NCI-H2171 treated with DMSO at 0.1 percent for 48 hours (cell line): ENCODE measurements at places on chromosomes 7 and 10.
A peak's percentile ranks its signal among the peaks of the same experiment; 100 is the strongest.

DNA sequence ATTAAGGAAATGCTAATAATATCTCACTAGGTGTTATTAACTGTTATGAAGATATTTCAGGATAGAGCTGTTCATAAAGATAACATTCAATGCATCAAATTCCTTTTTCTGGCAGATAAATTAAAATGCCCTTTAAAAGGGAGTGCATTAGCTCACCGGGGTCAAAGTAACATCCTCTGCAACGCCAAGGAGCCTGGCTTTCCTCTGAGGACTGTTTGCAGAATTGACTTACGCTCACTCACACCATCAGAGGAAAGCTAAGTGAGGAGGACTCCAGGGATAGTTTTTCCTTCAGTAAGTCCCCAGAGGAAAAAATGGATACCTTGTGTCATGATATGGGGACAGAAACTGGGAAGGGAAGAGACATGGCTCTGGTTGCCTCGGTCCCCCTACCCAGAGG is 45.2 kb upstream of the GPR158 start:
- DNase-seq: no peak

DNA sequence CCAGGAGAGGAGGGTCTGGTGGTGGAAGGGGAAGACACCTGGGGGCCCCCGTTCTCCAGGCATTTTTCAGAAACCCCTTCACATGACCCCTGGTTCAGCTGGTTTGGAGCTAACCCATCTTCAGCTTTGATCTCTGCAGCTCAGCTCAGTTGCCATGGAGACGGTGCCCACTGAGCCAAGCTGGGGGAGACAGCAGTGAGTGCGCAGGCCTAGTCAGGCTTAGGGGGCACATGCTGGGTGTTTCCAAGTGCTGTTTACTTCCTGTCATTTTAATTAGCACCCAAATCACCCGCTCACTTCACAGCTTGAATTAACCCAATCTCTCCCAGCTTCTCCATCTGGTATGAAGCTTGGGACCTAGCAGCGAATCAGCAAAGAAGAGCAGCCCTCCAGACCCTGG is 9.0 kb downstream of the SPOCK2 start:
- DNase-seq: peak; percentile 75

DNA sequence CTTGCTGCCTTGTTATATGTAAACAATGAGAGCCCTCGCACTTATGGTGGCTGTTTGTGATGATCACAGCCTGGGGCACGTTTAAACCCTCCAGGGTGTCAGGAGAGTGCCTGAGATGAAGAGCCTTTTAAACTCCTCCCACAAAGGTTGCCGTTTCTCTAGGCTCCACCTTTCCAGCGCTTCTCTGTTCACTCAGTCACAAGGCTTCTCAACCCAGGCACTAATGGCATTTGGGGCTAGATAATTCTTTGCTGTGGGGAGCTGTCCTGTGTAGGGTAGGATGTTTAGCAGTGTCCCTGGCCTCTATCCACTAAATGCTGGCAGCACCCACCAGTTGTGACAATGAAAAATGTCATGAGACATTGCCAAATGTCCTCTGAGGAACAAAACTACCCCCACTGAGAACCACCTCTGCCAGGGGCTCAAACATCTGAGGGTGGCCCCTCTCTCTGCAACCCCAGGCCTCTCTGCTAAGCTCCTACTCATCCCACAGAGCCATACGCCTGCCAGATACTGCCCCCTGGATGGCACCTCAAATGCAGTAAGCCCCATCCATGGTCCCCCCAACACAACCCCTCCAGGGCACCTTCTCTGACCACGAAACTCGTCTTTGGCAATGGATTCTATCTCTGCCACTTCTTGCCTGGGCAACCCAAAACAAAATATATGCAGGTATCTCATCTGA is 144.3 kb upstream of the ZMIZ1 start:
- no peak for DNase-seq

DNA sequence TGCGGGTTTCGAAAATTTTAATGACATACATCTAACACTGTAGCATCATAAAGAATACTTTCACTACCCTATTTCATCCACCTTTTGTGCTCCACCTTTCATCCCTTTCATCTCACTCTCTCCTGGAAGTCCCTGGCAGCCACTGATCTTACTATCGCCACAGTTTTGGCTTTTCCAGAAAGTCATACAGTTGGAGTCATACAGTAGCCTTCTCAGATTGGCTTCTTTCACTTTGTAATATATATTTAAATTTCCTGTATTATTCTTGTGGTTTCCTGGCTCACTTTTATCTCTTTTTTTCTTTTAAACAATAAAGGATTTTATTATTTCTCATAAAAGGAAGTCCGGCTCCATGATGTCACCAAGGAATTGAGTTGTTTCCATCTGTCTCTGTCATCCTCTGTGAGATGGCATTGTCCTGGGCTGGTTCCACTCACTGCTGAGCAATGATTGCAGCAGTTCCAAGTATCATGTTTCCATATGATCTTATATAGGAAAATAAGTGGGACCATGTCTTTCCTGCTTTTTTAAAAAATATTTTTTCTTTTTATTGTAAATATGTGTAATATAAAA is 626.3 kb downstream of the POM121L12 start:
- DNase-seq: no peak

- DNase-seq: no peak
These were observed 15.2 kb downstream of the STAMBPL1 start for GRCh38 chr10:88895250-88895649.

DNA sequence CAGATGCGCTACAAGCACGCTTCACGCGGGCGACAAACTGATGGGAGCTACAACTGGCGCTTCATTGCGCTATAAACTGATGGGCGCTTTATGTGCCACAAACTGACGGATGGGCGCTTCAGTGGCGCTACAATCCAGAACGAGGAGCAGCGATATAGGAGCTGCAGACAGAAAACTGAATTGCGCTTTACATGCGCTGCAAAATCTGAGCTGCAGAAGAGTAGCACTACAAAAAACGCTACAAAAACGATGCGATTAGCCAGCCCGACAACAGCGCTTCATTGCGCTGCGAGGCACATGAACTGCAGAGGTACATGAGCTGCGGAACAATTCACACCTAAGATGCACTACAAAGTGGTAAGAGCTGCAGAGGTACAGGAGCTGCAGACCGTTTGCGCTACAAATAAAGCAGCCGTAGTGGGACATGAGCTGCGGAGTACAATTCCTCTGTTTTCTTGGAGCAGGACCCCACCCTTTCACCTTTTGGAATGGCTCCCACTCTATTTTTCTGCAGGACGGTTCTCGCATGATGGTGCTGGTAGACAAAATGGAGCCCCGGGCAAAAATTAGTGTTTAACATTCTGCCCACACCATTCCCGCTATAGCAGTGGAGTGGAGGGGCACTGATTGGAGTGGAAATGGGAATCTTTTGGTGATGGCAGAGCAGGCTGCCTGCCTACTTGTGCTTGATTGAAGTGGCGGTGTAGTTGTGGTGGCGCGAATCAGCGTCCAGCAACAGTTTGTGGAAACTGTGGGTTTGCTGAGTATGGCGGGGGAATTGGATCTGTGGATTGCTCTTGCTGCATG is 1.2 kb upstream of the SGCE start:
- peak; percentile 85 for DNase-seq

DNA sequence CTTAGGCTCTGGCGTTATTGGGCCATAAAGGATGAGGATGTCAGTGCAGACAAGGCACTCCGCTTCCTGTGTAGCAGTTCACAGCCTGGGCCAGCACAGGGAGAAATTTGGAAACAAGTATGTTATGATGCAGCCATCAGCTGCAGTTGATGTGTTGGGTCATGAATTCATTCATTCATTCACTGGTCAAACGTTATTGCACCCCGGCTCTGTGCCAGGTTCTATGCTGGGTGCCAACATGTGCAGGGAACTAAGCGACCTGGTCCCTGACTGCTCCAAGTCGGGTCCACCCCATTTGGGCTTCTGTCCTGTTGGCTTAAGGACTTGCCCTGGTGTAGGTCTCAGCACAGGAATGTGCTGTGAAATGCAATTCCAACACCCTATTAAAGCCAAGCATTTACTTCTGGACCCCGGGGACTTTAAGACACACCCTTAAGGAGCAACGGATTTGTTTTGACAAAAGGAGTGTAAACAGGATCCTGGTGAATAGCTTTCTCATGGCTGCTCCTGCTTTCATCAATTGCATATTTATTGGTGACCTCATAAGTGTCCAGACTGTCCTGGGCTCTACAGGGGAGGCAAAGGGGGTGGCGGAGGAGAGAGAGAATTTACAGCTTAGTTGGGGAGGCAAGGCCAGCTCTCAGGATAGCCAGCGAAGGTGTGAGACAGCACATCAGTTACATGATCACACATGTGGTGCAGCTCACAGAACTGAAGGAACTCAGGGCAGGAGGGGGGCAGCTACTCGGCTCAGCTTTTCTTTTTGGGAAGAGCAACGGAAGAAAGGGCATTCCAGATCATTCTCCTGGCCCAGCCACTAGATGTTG is 158.6 kb downstream of the GRK5 start:
- no peak for DNase-seq

DNA sequence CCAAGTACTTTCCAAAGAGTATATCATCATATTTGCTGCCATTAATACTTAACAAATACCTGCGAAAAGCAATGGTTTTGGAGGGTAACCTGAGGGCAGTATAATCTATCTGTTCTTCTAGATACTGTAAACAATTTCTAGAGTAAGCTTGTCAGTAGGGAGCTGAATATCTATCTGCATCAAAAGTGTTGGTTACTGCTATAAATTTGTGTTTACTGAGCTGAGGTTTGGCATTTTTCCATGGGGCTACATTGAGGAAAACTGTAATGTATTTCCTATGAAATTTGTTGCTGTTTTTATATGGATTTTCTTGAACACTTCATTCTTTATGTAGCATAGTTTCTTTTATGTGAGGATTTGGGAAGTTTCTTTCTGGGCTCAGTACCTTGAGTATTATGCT is 913.4 kb downstream of the CNTNAP2 start:
- DNase-seq: no peak

DNA sequence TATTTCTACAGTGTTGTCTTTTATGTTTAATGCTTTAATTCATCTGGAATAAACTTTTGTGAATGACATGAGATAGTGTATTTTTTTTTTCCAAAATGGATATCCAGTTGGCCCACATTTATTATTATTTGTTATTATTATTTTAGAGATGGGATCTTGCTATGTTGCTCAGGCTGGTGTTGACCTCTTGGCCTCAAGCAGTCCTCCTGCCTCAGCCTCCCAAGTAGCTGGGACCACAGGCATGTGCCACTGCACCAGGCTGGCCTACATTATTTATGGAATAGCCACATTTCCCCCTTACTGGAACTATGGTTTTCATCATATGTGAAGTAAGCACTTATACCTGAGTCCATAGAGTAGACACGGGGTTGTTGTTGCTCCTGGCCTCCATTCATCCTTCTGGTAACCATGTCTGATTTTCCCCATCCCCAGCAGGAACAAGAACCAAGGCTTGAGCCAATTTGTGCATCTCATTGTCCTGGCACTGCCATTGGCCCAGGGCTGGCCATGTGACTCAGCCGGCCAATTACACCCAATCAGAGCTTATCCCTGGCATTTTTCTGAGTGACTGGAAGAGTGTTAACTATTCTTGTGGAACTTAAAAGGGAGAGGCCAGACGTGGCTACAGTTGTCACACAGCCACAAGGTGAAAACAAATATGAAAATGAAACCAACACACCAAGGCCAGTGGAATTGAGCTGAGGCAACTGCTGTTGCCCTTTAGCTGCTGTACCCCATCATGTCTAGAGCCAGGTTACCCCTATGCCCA is 23.1 kb downstream of the PRF1 start:
- DNase-seq: no peak

- DNase-seq: peak; percentile 79
These were observed 30.6 kb downstream of the TLX1 start for GRCh38 chr10:101161494-101162299.

DNA sequence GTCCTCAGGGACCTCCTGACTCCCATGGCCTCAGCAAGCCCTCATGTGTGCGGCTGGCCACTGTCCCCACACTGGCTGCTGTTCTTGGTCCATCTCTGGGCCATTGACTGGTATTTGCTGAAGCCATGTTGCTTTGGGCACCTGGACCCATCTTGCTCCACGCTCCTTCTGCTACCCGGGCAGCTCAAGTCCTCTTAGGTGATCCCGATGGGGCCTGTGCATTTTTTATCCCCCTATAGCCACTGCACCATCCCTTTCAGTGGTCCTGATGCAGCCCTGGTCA is 16.7 kb downstream of the RAMP3 start:
- DNase-seq: no peak

- DNase-seq: no peak
These were observed 481.4 kb downstream of the TYW1 start for GRCh38 chr7:67478066-67478465.

DNA sequence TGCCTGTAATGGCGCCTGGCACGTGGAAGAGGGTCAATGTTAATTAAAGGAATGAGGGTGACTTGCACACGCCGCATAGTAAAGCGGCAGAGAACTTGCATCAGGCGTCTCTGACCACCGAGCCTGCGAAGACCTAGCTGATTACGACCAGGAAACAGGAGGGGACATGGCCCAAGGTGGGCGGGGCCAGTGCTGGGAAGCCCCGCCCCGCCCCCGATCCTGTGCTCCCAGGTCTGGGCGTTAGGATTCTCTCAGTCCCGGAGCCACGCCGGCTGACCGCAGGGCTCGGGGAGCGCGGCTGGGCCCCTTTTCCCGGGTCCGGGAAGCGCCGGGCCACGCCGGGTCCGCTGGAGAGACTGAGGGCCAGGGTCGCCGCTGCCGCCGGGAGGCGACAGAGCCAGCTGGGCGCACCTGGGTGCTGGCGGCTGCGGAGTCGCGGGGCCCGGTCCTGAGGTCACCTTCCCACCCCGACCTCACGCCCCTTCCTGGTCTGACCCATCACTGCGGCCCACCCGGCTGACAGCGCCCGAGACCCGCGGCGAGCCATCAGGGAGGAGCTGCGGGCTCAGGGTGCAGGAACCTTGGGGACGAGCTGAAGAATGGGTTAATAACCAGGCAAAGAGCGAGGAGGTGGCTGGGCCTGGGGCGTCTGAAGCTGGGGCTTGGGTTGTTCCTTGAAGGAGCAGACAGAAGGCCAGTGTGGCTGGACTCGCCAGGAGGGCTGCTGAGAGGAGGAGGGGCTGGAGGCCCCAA is 23.0 kb upstream of the GRID1 start:
- DNase-seq: no peak

DNA sequence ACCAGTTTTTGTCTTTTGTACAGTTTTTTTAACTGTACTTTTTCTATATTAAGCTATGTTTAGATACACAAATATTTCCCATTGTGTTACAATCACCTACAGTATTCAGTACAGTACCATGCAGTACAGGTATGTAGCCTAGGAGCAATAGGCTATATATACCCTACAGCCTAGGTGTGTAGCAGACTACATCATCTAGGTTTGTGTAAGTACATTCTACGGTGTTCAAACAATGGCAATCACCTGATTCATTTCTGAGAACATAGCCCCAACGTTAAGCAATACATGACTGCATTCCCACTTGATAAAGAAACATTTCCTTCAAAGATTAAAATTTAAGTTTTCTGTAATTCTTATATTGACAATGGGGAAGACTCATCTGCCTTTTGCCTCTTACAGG is 89.4 kb downstream of the TRIL start:
- DNase-seq: no peak

GRCh38 chr7:146115851-146116520 is 615 bp upstream of the CNTNAP2 start:
- no peak for DNase-seq
